ENCODE measurements at places on chromosomes 7 and 10. TPM values are rescaled to one million over a fixed set of nuclear protein-coding genes. Genes with fewer than 3 reads are reported as not detected.

DNA sequence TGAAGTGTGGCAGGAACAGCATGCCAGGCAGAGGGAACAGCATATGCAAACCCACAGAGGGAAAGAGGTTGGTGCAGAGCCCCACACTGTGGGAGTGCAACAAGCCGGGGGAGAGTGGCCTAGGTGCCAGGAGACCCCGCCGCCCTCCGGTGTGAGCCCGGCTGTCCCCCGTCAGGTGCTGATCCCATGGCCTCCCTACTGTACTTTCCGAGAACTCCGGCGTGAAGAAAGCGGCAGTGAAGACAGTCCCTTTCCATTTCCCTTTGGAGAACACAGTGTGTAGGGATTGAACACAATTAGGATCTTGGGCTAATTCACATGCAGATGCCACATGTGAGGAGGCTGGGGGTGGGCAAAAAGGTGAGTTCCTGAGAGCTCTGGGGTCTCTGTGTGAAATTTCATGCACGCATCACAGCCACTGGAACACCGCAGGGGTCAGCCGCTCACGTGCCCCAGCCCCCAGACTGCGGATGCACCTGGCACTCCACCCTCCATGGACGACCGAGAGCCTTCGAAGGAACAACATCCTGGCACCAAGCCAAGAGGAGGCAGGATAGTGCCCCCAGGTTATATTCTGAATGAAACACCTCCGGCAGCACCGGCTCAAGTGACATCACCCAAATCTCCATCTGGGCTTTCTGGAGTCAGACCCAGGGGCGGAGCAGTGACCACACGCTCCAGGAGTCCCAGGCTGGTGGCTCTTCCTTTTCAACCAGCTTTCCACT lies 82.1 kb upstream of the PPP2R2D start:
- no peak for DNase-seq

DNA sequence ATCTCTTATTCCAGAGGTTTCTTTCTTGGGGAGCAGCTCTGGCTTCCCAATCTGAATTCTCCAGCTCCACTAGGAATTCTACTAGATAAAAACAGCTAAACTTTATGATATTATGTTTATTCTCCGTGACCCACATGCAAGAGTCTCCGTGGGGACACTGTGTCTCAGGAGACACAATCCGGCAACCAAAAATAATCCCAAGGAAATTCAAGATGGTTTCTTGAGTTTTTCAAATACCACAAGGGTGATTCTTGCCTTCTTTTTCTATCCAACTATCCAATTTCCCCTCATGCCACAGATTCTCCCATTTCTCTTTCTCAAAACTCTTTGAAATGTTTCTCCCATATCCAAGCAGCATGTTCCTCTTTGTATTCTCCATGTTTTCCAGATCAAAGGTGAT lies 103.1 kb downstream of the FAS start:
- DNase-seq, result no peak

GRCh38 chr7:55160539-55160938 lies 141.7 kb downstream of the EGFR start:
- no peak for DNase-seq

DNA sequence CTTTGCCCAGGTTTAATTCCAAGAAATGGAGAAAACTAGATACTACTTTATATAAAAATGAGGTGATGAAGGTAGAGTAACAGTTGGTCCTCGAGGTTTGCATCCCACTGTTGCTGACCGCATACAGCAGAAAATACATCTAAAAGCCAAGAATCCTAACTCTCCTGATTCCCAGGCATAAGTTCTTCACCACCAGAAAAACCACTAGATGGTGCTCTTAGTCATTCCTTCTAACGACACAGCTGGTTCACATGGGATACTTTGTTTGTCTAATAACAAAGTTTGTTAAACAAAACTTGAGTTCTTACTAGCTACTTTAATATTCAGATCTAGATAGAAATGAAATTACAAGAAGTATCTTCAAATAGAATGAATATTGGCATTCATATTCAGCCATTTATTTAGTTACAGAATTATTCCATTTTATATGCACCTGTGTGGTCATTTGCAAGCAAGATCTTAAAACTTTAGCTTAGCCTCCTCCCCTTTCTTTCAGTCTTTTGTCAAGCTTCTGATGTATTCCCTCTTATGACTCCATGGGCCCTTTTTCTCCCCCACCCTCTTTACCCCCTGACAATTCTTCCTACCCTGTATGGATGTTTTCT lies 54.1 kb upstream of the CYP26C1 start:
- no peak for DNase-seq

DNA sequence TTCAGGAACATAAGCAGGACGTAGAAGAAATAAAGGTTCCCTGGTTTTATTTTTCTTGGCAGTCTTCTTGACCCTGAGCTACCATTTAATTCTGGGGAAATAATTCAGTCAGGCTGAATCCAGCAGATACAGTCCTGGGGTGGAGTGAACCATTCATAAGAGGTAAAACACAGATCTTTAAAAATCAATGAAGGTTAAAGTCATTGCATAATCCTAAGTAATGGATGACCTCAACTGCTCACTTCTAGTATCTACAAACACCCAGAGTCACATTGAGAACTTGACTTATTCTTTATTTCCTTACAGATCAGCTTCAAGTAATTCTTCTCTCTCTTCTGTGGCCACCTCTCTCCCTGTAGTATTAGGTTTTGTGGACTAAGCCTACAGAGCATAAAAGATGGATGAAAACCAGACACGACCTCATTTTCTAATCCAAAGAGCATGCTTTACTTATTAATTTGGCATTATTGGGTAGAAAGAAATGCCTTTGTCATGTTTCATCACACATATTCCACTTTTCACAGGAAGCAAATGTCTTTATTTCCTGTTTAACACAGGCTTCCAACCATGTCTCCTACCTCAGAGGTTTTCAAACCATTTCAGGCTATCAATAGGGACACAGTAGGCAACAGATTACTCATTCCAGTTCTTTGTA lies 182.3 kb upstream of the IMMP2L start:
- DNase-seq, result no peak

- DNase-seq, result peak; percentile 5
Measured at GRCh38 chr10:126598009-126598408, 72.5 kb downstream of the C10orf90 start.

GRCh38 chr7:498678-499641 lies 20.7 kb downstream of the PDGFA start:
- no peak for DNase-seq

GRCh38 chr10:33106767-33107166 lies 148.7 kb upstream of the ITGB1 start:
- DNase-seq, result no peak

DNA sequence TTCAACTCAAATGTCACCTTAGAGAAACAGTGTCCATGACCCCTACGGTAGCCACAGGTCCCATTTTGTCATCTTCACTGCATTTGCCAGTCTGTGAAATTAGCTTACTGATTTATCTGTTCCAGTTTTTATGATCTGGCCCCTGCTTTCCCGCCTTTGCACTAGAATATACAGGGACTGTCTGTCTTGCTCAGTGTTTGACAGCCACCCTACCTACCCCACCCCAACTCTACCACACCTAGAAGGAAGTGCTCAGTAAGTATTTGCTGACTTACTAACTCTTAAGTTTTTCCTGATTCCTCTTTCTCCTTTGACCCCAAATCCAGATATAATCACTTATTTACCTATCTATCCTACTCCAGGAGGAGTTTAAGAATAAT lies 49.5 kb downstream of the CREB3L2 start:
- no peak for DNase-seq

- DNase-seq, result no peak
Measured at GRCh38 chr7:131655866-131656265, 99.4 kb upstream of the PODXL start.

- DNase-seq, result no peak
Measured at GRCh38 chr7:66036788-66037187, 38.8 kb upstream of the ASL start.

- no peak for DNase-seq
Measured at GRCh38 chr7:70539617-70540016, 592.3 kb upstream of the GALNT17 start.

GRCh38 chr7:110775046-110775445 lies 315.9 kb upstream of the LRRN3 start:
- no peak for DNase-seq

GRCh38 chr7:104371216-104371979 lies 43.0 kb downstream of the LHFPL3 start:
- DNase-seq, result no peak

- no peak for DNase-seq
Measured at GRCh38 chr7:156017431-156017830, 205.2 kb upstream of the SHH start.

GRCh38 chr10:17819836-17820235 lies 10.7 kb downstream of the MRC1 start:
- DNase-seq, result no peak

GRCh38 chr10:69574571-69574978 lies 1.4 kb upstream of the NEUROG3 start:
- no peak for DNase-seq

GRCh38 chr10:94439275-94439861 lies 37.0 kb downstream of the TBC1D12 start:
- DNase-seq, result no peak

GRCh38 chr10:35933940-35934641 lies 292.0 kb upstream of the FZD8 start:
- DNase-seq, result no peak

DNA sequence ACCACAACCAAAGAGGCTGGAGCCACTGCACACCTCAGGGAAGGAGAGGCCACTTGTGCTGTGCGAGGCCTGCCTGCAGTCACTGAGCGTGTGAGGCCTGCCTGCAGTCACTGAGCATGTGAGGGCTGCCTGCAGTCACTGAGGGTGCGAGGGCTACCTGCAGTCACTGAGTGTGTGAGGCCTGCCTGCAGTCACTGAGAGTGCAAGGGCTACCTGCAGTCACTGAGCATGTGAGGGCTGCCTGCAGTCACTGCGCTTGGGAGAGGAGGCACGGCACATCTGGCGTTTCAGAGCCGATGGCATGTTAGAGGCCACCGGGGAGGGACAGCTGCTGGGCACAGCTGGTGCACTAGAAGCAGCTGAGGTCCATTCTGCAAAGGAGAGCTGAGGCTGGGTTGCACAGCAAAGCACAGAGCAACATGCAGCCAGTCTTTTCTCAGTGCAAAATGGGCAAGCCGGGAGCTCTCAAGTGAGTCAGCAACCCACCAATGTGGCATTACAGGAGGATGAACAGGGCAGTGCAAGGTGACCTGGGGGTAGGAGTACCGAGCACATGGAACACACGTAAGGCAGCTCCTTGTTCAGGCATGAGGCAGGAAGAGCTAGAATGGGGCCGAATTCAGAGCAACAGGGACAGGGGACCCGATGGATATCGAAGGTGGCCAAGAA lies 540.1 kb downstream of the PTPRN2 start:
- no peak for DNase-seq

DNA sequence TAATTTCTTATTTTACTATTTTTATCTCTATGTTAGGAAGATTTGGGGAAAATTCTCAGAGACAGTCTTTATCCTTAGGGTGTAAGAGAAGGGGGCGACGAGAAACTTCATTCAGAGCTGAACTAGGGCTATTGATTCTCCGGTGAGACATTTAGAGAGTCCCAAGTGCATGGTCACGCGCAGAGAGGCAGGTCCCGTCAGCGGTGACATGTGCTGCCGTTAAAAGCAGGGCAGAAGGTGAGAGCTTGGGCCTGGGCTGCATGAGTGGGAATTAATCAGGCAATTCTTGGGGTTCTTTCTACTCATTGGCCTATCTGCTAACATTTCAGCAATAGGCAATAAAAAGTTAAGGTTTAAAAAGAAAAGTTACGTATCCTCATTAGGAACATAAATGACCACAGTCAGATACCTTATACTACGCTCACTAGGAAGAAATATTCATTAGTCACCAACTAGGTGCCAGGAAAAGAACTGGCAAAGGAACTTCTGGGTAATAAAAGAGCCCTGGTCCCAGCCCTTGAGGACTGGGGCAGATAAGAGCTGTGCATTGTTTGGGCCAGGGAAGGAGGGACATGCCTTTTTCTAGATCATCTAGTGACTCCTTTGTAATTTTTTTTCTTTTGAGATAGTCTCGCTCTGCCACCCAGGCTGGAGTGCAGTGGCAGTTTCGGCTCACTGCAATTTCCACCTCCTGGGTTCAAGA lies 21.2 kb downstream of the PRKCQ start:
- DNase-seq, result no peak

- no peak for DNase-seq
Measured at GRCh38 chr10:100816671-100817070, 71.3 kb downstream of the PAX2 start.

Gene TCERG1L
- not detected for polyA plus RNA-seq

Gene TMEM229A
- not detected for polyA plus RNA-seq

Gene SFTPD
- not detected for polyA plus RNA-seq

Gene CNPY1
- polyA plus RNA-seq, result not detected

Gene CACUL1
- 23.8 TPM for polyA plus RNA-seq

Gene LIPJ
- not detected for polyA plus RNA-seq

Gene SPDYE3
- 6.8 TPM for polyA plus RNA-seq

Gene LLCFC1
- not detected for polyA plus RNA-seq

Gene SEMA4G
- polyA plus RNA-seq, result 0.35 TPM

Gene ZNF425
- polyA plus RNA-seq, result 1.9 TPM
